ENCODE measurements at places on chromosomes 7 and 10.

GRCh38 chr7:115965236-115965635, 65.3 kb downstream of the TFEC start:
- no peak for DNase-seq

DNA sequence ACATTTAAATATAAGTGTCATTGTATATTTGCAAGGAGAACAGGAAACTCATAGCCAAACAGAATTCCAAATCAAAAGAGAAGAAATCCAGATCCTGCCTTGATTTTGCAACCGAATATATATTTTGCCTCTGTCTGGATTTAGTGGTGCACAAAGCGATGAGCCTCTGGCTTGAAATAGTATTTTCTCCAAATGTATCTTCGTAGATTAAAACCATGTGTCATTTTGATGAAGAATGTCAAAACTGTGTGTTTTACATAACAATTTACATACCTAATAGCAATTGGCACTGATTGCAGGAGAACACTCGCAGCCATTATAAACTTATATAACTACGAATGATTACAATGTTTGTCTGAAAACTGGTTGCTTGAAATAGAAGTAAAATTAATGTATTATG, 156.4 kb downstream of the ARID5B start:
- no peak for DNase-seq

DNA sequence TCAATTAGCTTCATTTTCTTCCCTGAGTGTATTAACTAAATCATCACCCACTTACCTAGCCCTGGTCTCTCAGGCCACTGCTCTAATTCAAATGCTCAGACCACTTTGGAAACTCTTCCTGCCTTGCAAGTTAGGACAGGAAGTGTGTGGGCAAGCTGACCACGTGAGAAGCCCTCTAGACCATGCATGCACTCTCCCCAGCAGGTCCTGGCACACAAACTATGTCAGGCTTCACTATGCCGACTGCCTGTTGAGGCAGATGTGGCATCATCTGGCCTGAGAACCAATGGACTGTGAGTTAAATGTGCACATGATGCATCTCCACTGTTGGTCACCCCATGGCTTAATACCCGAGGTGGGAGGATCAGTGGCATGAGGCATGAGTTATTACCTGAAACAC, 439.6 kb downstream of the GRID1 start:
- DNase-seq, result no peak

- DNase-seq, result no peak
Measured at GRCh38 chr7:51085034-51085692, 231.4 kb downstream of the COBL start.

DNA sequence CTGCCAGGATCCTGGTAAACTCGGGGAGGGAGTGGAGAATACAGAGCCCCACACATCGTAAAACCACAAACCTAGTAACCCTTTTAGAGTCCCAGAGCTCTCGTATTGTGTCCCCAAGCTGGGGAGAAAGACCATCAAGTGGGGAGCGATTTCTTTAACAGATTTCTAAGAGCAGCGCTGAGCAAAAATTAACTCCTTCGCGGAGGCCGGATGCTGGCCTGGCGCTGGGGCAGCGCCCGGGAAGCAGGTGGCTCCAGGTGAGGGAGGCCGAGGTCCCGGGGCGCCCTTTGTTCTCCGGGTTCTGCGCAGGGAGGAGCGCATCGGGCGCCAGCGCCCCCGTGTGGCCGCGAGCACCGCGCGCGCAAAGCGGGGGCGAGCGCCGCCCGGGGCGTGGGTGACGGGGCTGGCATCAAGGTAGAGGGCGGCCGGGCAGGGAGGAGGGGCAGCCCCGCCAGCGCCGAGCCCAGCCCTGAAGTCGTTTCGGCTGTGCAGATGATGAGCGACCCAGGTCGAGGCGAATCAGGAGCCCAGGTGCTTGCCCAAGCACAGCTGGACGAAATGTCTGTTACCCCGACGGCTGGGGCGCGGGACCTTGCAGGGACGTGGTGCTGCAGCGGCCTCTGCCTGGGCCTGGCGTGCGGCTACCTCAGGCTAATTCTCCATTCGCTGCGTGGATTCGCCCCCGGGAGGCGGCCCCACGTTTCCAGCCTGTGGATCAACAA, 10.4 kb upstream of the FGFR2 start:
- DNase-seq, result peak; percentile 79

GRCh38 chr7:110168010-110168409, 922.9 kb upstream of the LRRN3 start:
- no peak for DNase-seq

- no peak for DNase-seq
Measured at GRCh38 chr7:41809529-41809939, 106.6 kb upstream of the INHBA start.

DNA sequence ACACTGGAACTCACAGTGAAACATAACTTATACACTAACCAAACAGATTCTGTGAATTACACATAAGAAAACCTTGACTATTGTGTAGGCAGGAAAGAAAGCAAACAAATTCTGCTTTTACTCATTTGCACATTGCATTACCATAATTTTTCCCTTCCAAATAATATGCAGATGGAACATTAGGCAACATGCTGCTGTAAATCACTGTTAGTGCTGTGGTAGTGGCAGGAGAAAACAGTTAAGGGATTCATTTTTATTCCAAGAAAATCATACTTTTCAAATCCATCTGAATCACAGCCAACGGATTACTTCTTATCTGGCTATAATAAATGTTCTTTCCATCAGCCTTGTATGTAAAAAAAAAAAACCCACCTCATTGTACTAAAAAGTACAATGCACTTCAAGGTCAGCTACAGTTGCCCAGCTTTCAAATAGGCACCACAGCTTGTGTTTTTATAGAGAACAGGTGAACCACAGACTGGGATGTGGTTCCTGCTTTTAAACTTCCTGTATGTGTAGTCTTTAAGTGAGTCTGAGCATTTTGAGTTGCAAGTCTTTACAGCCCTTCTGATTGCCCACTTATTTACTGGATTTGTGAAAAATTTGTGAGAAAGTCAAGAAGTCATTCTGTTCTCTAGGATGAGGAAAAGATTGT, 590.0 kb upstream of the SEMA3D start:
- DNase-seq, result no peak

DNA sequence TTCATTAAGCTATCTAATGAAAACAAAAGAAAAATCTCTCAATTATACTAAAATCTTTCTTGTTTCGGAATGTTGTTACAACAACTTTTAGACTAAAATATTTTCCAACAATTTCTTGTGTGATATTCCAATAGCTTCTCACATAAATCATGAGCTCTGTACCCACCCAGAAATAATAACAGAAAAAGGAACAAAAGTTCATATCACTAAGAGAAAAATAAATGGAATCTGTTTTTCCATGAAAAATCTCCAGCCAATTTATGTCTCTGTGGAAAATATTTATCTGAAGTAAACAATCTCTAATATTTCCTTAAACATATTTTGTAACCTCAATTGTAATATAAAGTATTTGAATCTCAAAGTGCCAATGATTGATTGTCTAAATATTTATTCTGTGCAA, 628.6 kb upstream of the ANKRD30A start:
- no peak for DNase-seq

DNA sequence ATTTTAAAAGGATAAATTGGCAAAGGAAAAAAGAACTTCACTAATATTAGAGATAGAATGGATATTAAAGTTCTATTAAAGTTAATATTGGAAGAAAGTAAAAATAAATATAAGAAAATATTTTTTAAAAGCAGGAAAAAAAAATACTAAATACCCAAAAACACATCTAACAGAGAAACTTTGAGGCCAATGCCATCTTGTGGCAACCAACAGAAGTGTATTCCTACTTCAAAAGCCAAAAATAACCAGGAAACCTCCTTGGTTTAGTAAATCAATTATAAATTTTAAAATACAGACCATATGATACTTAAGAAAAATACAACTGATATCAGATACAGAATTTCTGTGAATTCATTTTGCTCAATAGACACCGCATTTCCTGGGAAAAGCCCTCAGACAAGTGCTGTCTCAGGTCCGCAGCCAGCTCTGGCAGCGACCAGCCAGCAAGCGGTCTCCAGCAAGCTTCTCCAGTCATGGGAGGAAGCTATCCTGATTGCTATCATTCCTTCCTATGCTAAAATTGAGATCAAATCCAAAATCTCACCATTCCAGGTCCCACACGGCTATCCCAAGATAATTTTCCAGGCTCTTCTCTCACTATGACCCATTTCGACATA, 65.3 kb downstream of the LMBR1 start:
- DNase-seq, result no peak

DNA sequence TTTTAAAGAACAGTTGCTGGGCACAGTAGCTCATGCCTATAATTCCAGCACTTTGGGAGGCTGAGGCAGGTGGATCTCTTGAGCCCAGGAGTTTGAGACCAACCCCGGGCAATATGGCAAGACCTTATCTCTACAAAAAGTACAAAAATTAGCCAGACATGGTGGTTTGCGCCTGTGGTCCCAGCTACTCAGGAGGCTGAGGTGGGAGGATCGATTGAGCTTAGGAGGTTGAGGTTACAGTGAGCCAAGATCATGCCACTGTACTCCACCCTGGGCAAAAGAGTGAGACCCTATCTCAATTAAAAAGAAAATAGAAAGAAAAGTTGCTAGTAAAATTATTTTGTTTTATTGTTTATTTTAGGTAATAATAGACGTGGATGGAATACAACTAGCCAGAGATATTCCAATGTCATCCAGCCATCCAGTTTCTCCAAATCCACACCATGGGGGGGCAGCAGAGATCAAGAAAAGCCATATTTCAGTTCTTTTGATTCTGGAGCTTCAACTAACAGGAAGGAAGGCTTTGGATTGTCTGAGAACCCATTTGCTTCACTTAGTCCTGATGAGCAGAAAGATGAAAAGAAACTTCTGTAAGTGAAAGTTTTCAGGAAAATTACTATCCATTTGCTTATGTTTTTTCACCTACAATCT, 3.0 kb downstream of the NUP42 start:
- no peak for DNase-seq

GRCh38 chr10:98533746-98534445, 87.2 kb upstream of the HPS1 start:
- no peak for DNase-seq

- no peak for DNase-seq
Measured at GRCh38 chr10:61919646-61920215, 18.2 kb downstream of the ARID5B start.

GRCh38 chr10:17122052-17122451, 7.6 kb downstream of the CUBN start:
- no peak for DNase-seq

Measured in GM12891 (cell line).